ENCODE measurements at places on chromosomes 2 and 18.

- no peak for DNase-seq
These were observed 125.4 kb downstream of the CSRNP3 start for GRCh38 chr2:165594935-165595255.

DNA sequence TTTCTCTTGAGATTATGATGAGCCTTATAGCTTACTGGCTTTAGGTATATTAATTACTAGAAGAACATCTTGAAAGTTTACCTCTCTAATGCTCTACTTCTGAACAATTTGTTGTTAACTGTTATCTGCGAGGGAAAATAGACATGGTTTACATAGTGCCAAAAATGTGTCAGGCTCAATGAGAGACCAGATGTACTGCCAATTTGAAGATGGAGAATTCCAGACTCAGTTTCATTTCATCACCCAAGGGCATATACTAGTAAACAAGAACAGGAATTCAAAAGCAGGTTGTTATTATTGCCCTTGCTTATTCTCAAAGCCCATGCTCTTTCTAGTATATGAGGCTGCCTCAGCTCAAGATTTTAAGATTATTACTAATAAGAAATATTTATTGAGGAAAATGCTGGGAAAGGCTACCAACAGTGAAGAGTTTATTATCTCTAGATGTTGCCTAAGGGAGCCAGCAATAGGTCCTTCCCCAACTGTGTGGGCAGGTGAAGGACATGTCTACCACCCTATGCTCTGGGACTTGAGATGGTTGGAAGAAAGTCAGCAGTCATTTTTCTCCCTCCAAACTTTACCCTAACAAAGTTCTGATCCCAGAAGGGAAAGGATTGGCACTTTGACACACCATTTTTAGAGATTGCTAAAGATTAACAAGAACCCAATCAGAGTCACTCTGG lies 792.7 kb downstream of the METTL4 start:
- no peak for DNase-seq

DNA sequence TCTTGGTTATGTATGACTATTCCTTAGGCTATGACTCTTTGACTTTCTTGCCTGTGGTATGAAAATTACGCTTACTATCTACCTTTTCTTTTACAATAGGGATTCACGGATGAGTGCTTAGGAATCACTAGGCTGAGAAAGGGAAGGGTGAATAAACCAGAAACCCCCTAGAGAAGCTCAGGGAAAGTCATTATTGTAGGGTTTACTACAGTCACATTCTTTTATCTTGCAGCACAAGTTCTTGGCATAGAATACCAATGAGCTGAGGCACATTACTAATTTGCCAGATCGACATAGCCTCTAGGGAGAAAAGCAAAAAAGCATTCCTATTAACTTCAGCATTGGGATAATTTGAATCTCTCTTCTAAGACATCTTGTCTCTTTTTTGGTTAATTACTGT lies 103.3 kb downstream of the ST6GAL2 start:
- no peak for DNase-seq

DNA sequence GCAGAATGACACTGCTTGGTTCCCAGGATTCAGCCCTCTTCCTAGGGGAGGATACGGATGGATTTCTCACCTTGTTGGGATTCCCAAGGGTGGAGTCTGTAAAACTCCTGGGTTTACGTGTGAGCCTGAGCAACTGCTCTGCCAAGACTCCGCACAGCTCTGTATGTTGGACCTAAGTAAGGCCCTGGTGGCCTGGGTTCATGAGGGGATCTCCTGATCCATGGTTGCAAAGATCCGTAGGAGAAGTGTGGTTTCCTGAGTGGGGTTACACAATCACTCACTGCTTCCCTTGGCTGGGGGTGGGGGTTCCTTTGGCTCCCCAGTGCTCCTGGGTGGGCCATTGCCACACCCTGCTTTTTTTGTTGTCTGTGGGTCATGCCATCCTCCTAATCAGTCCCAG lies 37.7 kb downstream of the ANKRD12 start:
- DNase-seq = no peak

GRCh38 chr2:196653843-196654242 lies 14.3 kb downstream of the CCDC150 start:
- DNase-seq = no peak

DNA sequence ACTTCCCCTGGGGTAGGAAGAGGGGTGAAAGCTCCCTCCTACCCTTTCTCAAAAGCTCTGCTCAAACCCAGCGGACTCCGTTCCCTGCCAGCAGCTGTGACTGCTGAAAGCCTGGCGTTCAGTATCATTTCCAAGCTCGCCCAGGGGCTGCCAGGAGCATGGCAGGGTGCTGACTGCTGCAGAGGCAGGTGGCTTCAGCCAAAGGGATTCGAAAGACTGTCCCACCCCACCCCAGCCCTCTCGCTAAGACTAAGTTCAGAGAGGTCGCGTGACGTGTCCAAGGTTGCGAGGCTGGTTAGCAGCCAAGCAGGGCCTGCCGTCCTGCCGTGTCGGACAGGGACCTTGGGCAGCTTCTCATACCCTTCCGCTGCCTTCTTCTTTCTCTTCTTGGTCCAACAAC lies 72.3 kb upstream of the RAB12 start:
- no peak for DNase-seq

DNA sequence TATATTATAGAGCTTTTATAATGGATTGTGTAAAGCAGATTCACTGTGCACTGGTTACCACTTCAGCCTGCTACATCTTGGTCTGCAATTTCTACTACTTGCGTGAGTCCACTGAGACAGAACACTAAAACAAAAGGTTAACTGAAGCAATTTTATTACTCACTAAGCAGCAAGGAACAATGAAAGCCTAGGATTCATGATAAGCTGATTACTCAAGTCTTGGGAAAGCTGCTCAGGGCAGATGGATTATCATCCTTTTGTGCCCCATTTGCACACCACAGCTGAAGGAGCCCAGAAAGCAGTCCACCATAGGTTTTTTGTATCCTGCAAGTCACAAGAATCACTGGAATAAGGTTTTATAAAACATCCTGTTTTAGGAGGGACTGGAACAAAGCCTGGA lies 1215.2 kb upstream of the TMEFF2 start:
- DNase-seq = no peak

DNA sequence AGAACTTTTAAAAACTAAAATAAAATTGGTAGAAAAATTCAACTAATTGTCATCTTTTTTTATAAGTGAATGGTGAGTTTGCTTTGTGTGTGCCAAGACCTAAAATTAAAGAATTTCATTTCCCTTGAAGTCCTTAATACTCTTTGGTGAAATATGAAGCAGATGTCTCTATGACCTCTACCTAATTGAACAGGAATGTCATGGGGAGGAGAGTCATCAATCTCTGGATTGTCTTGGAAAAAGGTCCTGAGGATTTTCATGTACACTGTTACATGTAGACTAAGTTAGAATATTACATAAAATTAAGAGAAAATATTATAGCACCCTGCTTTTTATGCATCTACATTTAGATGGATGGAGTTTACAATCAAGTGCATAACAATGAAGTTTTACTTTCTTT lies 177.9 kb upstream of the LRP1B start:
- DNase-seq = no peak

DNA sequence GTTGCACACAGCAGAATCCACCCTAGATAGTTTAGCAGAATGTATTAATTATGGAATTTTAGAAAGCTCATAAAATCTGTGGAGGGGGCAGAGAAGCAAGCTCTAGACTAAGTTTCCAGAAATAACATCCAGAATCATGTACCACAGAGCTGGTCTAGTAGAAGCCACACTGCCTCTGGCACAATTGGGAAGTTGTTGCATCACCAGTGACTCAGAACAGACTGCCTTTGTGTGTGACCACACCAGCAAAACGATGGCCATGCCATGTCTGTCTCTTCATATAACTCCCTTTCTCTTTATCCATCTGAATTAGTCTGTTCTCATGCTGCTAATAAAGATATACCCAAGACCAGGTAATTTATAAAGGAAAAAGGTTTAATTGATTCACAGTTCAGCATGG lies 158.9 kb downstream of the CCDC148 start:
- DNase-seq = no peak

- peak; percentile 82 for DNase-seq
These were observed 47.3 kb downstream of the C2orf42 start for GRCh38 chr2:70143314-70144150.

- DNase-seq = no peak
These were observed 2.6 kb downstream of the GRHL1 start for GRCh38 chr2:9954136-9954535.

DNA sequence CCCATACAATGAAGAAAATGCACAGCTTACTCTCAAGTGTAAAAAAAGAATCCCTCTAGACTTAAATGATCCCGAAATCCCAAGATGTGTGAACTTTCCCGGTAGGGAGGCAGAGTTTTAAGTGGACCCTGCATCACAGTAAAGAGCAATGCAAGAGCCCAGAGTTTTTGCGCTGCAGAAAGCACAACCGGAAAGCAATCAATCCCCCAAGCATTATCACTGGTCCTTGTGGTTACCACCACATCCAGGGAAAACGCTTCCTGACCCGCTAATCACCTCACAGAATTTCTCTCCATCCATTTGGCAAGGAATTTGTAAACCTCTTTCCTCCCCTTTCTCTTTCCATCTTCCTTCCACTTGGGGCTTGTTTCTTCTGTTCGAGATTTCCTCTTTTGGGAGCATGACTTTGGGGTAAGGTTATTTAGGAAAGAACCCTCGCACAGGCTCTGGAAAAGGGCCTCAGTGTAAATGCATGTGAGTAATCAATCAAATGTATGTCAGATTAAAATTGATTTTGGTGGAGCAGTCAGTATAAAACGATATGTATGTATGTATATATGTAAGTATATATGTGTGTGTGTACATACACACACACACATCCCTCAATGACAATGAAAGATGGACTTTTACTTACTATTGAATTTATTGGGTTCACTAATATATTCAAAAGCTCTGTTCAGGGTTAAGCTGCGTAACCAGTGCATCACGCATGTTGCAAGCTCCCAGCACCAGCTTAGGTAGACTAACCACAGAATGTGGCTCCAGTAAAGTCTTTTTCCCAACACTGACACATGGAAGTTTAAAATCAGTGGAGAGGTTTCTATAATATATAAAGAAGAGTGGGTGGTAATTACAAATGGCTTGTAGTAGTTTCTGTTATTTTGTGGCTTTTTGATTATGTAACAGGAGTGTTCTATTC lies 1.6 kb downstream of the PLCL1 start:
- DNase-seq = no peak

DNA sequence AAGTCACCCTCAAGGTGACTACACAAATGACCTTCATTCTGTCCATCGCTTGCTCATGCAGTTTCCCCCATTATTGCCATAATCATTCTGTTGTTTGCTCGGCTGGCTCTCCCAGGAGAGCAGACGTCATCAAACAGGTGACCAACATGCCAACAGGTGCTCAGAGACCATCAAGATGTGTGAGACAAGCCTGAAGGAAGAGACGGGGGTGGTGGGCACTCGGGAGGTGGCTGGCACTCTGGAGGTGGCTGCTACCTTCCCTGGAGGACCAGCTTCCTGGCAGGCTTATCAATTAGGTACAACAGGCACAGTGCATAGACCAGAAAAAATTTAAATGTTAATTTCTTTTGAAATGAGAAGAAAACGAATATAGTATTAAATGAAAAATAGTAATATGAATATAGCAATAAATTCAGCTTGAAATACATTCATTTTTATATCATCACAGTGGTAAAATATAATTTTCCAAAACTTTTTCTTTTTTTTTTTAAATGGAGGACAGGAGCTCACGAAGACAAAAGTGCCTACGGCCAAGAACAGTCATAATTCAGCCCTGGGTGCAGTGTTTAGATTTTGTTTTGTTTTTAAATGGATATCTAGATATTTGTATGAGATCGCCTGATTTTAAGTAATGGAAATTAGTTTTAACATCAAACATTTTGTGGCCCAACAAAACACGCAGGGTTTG lies 16.9 kb upstream of the HAAO start:
- no peak for DNase-seq

DNA sequence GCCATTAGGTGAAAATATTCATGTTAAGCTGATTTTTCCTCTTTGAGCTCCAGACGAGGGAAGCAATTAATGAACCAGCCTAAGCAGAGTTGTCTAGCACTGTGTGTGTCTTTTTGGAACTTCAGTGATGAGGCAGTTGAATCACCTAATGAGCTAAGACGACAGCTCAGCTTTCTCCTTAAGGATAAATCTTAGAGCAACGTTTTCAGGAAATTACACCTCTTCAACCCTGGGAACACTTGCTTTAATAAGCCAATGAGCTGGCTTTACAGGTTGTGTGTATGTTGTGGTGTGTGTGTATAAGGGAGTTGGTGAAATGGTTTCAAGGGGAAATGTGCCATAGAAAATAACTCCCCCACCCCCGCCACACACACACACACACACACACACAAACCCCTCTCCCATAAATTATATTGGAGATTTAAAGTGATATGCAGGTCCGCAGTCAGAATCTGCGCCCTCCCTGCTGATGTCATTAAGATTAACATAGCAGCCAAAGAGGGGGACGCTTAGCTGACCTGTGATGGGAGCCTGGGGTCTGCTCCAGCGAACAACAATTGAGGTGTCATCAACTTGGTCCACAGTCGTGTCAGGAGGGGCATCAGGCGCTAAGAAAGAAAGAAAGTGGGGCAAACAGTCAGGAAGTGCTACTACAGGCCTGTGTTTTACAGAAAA lies 28.1 kb downstream of the FN1 start:
- DNase-seq = no peak

DNA sequence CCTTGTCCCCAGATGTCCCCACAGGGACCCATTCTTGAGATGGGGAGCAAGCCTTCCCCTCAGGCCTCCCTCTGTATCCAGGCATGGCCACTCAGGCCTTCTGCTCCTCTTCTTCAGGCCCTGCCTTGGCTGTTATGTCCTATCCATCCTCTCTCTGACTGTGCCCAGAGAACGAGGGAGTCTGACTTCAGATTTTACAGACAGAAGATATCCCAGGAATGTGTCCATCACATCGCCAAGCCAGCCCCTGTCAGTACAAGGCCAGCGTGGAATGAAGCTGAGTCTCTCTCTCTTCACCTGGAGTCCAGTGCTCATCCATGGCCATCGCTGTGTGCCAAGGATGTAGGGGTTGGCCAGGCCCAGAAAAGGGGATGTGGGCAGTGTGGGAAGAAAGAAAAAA lies 57.6 kb downstream of the SDC1 start:
- DNase-seq = no peak

GRCh38 chr18:48616484-48617255 lies 77.8 kb downstream of the CTIF start:
- no peak for DNase-seq

DNA sequence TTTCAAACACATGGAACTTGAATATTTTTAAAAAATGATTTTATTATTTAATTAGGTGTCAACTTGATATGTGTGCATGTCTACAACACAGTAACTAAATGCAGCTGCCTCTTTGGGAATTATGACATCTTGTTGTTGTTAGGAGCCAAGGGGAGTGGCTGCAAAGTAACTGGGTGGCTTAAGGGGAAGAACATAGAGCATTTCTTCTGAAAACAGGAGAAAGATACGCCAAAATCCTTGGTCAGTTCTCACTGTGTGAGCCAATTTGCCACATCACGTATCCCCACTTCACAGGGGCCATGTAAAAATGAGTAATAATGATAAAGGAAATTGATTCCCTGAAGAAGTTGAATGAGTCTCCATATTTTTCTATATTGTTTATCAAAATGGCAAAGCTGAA lies 309.8 kb upstream of the COL3A1 start:
- DNase-seq = no peak

GRCh38 chr2:52775674-52776073 lies 991.9 kb upstream of the CHAC2 start:
- no peak for DNase-seq

Data from activated effector memory CD4-positive, alpha-beta T cell treated with anti-CD3 and anti-CD28 coated beads, Interleukin-2, amount 50 U/mL, for 16 hours (primary cell).